ENCODE measurements at places on chromosomes 11 and 22.

GRCh38 chr11:126197277-126197939 lies 14.0 kb downstream of the RPUSD4 start:
- DNase-seq = peak; percentile 18

DNA sequence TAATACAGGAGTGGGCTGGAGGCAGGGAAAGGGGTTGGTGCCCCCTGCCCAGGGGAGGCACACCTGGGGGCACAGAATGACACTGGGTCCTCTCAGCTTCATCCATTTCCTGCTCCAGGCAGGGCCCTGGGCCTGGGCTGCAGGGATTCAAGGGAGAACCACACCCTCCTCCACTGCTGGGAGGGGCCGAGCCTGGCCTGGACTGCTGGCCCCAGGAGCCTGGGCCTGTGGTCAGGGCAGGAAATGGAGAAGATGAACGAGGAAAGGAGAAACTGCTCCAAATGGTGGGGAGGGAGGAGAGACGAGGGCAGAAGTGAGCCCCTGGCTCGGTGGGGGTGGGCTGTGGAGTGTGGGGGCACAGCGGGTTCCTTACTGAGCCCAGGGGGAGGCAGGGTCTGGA lies 38.1 kb upstream of the KCNQ1OT1 start:
- DNase-seq = no peak

DNA sequence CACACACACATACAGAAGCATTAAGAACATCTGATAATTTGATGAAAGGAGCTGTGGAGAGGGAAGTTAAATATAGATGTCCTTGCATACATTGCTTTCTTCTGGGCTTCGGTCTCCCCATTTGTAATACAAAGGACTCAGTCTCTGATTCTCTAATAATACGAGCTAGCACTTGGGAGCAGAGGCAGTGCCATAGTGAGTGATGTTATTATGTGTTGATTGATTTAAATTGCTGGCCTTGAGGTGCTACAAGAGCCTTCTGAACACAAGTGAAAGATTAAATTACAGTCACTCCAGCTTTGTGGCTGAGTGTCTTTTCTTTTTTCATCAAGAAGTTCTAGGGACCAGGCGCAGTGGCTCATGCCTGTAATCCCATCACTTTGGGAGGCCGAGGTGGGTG lies 61.5 kb upstream of the HMGXB4 start:
- no peak for DNase-seq

GRCh38 chr11:2137202-2138067 lies 1.8 kb downstream of the IGF2 start:
- DNase-seq = peak; percentile 23

- peak; percentile 39 for DNase-seq
Observed at GRCh38 chr11:94417386-94417987, 16.3 kb upstream of the GPR83 start.

GRCh38 chr11:99683933-99684332 lies 663.2 kb downstream of the CNTN5 start:
- DNase-seq = no peak

- peak; percentile 85 for DNase-seq
Observed at GRCh38 chr11:132453406-132453805, 1078.9 kb downstream of the OPCML start.

DNA sequence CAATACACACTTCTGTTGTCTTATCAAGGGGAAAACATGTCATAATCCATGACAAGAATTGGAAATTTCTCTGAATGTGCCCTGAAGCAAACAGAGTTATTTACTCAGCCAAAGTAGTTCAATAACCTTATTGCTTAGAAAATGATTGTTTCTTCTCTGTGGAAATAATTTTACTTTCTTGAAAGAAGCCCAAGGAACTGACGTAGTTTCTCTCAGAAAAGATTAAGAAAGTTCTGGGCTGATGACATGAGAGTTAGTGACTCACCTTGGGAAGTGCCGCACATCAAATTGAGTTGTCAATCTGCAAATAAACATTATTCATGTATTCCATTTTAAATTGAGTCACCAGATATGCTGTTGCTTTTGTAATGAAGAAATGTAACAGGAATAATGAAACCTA lies 418.6 kb upstream of the LRRC4C start:
- peak; percentile 26 for DNase-seq

DNA sequence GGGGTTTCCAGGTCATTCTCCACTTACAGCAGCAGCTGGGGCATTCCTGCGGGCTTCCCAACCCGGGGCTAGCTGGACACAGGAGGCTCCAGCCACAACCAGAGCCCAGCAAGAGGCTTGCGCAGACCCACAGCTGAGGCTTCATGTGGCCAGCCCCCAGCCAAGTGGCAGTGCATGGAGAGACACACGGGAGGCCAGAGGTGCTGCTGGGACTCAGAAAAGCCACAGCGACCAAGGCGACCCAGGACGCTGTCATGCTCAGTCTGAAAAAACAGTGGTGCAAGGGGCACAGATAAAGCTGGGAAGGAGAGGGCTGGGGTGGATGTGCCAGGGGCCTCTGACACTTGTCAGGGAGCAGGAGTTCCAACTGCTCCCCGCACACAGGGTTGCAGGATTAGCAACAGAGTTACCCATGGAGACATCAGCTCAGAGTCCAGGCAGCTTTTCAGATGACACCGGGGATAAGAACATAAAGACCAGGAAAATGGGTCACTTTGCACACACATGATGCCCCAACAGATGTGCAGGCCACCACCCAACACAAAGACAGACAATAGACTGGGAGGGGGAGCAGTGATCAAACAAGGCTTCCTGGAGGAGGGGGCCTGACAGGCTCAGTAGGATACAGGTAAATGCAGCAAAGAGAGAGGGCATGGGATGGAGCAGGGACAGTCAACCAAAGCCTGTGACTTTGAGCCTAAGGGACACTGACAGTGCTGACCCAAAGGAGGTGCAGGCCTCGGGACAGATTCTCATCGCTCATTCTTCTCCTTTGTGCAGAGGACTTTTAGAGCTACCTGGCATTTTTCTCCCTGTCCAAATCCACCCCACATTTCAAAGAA lies 6.9 kb upstream of the NEAT1 start:
- no peak for DNase-seq

GRCh38 chr22:32353292-32353691 lies 4.4 kb upstream of the RFPL3 start:
- DNase-seq = no peak

DNA sequence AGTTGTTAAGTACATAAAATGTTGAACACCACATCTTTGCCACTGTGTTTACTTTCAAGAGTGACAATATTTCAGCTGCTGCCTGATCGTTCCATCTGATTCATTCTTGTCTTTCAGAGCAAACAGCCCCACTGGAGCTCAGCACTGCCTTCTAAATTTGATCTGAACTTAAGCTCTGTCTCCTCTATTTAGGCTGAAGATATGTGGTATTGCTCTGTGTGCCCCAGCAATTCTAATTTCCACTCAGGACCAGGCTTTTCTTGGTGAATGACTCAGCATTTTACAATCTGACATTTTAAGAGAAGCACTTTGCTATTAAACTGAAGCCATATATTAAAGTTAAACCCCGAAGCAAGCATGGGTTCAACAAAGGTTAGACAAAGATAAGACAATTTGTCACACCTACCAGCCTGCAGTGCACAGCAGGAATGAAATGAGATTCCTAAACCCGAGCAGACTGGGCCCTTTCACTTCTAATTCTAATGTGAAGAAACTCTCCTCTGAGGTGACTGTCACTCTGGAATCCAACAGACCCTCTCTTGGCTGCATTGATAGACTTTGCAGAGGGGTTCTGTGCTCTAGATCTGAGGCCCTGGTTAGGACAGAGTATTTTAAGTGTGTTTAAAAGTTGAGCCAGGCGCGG lies 41.7 kb upstream of the PLET1 start:
- no peak for DNase-seq

- DNase-seq = no peak
Observed at GRCh38 chr22:33722816-33723215, 197.5 kb downstream of the LARGE1 start.

GRCh38 chr11:72491001-72491400 lies 56.7 kb upstream of the CLPB start:
- peak; percentile 15 for DNase-seq

GRCh38 chr11:68684385-68685356 lies at the start of gene GAL:
TSS of gene GAL (plus strand) at chr11:68684544. CDS start at chr11:68684924, 380 bp downstream.
- no peak for DNase-seq

DNA sequence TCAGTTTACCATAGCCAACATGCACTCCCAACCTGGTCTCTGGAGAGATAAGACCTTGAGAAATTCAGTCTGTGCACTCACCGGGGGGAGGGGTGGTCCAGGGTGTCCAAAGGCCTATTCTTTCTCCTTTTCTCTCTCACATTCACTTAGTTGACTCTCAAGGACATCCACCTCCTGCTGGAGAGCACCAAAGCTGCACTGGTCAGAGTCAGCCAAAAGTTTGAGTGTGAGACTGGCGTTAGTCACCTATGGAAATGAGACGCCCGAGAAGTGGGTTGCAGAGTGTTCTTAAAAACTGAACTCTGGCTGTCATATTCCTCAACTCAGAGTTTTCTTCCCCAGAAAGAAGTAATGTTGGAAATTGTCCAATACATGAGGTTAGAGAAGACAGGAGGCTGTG lies 5.0 kb upstream of the UBQLNL start:
- DNase-seq = no peak

GRCh38 chr11:65794570-65795510 lies 8.0 kb downstream of the OVOL1 start:
- DNase-seq = no peak

DNA sequence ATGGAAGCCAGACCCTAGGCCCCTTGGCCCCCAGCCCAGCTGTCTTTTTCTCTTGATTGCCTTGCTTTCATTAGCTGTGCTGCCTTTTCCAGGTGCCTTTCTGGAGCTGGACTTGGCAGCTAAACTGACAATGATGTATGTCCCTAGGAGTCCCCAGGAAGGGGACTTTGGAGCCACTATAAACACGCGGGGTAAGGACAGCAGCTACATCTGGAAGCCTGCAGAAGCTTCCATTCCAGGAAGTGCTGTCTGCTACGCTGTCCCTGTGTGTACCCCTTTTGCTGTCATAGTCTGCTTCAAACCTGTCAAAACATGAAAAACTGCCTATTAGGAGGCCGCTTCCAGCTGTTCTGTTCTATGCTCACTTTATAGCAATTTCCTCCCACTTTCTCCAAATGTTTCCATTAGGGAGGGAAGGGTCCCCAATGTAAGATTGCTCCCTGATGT lies 153.3 kb upstream of the RAG2 start:
- no peak for DNase-seq

DNA sequence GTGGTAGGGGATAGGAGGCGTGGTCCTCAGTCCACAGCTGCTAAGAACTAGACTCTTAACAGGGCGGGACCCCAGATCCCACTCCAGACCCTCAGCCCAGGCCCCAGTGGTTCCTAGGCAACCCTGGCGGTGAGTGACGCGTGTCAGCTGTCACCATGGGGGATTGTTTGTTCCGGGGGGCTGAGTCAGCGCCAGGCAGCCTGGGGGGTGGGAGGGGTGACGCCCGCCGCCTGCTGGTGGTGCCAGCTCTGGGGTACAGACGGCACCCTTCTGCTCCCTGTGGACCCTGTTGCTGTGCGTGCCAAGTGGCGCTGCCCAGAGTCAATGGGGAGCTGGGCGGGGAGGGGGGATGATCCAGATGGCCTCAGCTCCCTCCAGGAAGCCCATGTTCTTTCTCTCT lies 2.5 kb downstream of the CNIH2 start:
- DNase-seq = no peak

DNA sequence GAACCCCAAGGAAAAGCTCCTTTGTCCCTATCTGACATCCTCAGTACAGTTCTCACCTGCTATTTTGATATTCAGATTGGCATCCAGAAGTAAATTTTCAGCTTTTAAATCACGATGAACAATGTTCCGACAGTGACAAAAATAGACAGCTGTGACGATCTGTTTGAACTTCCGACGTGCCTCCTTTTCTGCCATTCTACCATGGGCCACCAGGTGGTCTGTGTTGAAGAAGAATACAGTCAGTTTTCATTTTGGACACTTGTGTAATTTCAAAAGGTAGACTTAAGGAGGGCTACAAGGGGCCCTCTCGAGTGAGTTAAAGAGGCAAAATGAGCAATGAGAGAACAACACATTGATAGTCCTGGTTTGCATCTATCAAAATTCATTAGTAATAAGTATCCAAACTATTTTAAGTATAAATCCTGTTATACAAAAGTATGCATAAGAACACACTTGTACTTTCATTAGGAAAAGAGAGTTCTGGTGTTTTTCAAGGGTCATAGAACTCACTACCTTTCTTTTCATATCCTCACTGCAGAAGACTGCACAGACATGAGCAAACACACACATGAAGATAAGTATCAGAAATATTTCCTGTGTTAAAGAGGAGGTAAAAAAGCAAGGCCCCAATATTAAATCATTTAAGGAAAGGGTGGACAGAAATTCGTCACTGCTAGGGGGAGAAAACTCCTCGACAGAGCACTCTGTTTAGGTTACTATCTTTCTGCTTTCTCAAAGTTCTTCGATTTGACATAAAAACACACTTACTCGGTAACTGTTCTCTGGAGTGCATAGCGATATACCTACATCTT lies 89.9 kb upstream of the APOA1 start:
- no peak for DNase-seq

DNA sequence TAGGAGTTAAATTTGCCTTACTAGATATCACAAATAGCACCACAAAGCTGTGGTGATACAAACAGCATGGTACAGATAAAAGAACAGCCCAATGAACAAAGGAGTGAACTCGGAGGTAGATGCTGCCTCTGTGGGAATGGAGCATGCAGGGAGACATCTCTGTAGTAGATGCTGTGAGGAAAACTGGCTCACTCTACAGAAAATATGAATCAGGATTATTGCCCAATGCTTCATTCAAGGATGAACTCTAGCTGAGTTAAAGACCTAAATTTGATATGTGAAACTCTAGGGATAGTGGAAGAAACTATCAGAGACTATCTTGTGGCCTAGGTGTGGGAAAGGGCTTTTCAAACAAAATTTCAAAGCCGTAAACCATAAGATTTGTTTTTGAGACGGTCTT lies 15.3 kb upstream of the CAPN5 start:
- DNase-seq = no peak

DNA sequence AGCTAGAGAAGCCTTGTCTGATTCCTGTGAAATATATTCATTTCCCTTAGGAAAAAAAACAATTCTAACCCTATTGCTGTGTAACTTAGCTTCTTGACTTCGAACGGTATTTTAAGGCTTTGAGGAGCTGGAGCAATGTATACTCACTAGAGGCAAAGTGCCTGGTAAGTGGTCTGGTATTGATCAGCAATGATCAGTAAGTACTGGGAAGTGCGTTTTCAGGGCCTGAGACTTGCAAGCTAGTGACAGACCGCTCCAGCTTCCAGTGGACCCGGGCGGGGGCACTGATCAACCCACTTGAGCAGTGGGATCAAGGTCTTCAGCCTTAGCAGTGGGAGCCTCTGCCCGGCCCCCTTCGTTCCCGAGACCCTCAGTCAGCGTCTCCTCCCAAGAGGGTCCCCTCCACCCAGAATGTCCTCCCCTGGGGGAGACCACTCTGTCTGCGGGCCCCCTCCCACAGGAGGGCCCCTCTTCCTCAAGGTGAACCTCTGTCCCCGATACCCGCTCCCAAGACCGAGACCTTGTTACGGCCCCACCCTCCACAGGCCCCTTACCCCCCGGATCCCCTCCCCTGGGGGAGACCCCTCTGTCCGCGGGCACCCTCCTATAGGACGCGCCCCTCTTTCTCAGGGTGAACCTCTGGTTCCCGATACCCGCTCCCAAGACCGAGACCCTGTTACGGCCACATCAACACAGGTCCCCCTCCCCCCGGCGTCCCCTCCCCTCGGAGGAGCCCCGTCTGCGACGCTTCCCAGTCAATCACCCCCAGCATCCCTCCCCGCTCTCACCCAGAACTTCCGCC lies 452 bp upstream of the ATXN10 start:
- no peak for DNase-seq

Data from fibroblast of skin of right quadriceps (primary cell).